ENCODE measurements at places on chromosomes 6 and 20.
A peak's percentile ranks its signal among the peaks of the same experiment; 100 is the strongest.

GRCh38 chr20:1489764-1490436, 1.3 kb downstream of the SIRPB2 start:
- no peak for DNase-seq

- DNase-seq = no peak
Measured at GRCh38 chr6:63997221-63997620, 361.6 kb downstream of the PHF3 start.

- no peak for DNase-seq
Measured at GRCh38 chr6:43045371-43045930, 8.2 kb downstream of the CUL7 start.

DNA sequence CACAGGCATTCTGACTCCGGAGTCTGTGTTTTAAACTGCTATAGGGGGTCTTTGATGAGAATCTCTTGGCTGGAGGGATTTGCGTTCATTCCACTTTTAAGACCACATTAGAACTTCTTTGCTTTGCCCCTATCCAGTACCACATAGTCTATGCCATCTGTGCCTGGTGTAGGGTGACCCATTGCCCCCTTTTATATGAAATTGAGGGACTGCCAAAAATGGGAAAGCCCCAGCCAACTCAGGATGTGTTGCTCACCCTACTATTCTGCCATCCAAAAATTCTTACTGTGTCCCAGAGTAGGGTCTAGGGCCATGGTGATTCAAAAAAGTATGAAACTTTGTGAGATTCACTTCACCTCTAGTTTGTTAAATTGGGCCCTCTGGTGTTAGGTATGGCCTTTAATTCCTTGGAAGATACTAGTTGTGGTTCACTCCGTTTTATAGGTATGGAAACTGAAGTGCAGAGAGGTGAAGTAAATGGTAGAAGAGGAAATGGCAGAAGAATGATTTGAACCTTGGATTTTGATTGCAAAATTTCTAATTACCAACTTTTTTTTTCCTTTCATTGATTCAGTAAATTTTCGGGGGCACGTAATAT, 1.4 kb downstream of the PFDN4 start:
- no peak for DNase-seq

- no peak for DNase-seq
Measured at GRCh38 chr20:37426106-37426505, 80.2 kb downstream of the SRC start.

- no peak for DNase-seq
Measured at GRCh38 chr6:152701081-152701862, 3.6 kb downstream of the MYCT1 start.

GRCh38 chr6:25205629-25206028, 73.5 kb upstream of the CARMIL1 start:
- DNase-seq = no peak

DNA sequence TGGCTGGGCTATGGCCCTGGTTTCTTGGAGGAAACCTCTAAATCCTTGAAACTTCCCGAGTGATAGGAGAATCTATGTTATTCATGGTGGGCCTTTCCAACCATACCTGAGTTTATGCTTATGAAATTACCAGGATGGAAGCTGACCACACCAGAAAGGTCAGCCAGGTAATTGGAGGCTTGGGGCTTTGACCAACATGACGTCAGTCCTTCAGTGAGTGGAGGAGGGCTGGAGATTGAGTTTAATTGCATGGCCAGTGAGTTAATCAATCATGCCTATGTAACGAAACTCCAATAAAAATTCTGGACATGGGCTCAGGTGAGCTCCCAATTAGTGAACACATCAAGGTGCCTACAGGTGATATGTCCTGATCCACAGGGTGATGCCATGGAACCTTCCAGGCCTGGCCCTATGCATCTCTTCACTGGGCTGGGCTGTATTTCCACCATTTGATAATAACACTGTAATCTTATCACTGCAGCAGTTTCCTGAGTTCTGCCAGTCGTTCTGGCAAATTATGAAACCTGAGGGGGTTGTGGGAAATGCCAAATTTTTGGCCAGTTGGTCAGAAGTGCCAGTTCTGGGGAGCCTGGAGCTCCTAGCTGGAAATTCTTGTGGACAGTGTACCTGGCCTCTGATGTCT, 106.5 kb downstream of the CDH26 start:
- no peak for DNase-seq

DNA sequence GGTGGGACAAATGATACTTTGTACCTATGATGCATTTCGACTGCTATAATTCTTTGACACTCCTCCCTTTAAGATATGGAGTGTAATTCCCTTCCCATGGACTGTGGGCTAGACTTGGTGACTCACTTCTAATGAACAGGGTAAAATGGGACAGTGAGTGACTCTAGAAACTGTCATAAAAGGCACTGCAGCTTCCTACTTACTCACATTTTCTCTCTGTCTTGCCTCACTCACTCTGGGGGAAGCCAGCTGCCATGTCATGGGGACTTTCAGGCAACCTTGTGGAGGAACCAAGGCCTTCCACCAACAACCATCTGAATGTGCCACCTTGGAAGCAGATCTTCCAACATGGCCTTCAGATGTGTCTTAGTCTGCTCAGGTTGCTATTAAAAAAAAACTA, 12.9 kb upstream of the GFOD1 start:
- no peak for DNase-seq

- DNase-seq = no peak
Measured at GRCh38 chr6:80586242-80586641, 479.8 kb downstream of the BCKDHB start.

GRCh38 chr6:167105060-167105459, 17.8 kb upstream of the CCR6 start:
- DNase-seq = no peak

DNA sequence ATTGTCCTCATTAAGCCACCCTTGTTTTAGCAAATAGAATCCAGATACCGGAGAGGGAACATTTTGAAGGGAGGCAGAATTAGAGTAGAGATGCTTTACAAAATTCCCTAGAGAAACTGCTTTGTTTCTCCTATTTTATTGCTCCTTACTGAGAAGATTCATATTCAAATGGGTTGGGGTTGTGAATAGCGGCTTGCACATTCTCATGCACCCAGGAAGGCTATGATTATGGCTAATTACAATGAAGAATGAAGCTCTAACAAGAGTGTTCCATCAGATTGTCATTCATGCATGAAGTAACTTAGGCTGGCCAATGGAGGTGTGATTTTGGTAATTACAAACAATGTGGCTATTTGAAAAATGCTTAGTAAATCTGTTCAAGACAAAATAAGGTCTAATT, 129.6 kb downstream of the PACRG start:
- no peak for DNase-seq

DNA sequence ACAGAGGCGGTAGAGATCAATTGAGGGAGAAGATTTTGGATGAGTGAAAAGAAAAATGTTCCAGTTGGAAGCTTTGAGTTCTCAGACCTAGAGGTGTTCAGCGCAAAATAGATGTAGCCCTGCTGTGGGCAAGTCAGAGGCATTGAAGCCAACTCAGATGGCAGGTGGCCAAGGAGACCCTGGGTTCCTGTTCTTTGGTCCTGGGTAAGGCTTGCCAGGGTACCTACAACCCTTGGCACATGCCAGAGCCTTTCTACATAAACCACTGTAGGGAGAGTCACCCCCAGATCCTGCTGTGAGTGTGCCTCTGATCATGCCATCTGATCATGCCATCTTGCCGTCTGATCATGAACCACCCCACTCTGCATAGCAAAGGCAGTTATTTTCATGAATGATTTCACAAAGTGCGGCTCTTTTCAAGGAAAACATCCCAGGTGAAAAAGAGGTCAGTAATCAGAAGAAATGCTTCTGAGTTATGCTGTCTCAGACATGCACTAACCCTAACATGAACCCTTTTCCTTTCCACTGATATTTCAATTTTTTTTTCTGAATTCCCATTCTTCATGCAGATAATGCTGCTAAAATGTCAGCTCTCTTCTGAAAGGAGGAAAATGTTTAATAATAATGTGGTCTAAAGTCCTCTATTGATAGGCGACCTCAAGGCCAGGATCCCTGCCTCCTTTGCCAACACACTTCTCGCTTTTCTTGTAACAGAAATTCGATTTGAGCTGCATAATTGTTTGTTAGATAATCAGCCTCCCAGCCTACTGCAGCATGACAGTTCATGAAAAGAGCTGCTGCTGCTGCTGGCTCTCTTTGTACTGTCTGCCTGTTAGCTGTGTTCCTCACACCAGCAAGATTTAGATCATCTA, 153.6 kb downstream of the MTHFD1L start:
- no peak for DNase-seq

DNA sequence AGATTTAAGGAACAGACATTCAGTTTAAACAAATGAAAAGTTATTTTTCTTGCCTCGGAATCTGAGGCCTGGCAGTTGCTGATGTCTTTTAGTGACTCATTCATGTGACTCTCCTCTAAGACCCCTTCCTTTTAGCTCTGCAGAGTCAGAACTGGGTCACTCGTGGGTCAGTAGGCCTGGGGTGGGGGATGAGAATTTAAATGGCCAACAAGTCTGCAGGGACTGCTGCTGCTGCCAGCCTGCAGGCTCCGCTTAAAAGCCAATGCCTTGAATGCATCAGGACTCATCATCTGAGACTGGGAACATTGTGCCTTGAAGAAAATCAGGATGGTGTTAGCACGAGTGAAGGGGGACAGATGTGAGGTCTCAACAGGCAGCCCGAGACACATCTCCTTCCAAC, 404.3 kb downstream of the CDH26 start:
- DNase-seq = no peak

DNA sequence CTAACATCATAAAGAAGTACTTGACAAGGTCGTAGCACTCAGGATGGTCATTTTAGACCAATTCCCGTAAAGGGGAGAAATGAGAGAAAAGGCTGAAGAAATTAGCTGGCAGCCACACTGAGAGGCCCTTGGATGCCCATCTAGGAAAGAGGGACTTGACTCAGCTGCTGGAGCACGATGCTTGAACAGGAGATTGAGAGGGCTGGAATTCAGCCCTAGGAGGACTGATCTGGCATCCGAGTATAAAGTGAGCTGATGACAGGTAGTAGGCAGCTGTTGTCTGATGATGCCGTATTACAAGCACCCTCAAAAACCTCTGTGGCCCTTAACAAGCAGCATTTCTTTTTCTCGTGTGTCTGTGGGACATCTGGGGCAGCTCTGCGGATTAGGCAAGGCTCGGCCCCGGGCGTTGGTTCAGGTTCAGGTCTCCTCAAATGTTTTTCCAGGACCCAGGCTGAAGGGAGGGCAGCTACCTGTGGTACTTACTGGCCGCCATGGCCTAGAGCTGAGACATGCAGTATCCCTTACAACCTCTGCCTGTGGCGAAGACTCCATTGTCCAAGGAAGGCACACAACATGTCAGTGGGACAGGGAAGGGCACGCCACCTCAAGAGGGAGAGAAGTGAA, 219.6 kb upstream of the SNX9 start:
- no peak for DNase-seq

DNA sequence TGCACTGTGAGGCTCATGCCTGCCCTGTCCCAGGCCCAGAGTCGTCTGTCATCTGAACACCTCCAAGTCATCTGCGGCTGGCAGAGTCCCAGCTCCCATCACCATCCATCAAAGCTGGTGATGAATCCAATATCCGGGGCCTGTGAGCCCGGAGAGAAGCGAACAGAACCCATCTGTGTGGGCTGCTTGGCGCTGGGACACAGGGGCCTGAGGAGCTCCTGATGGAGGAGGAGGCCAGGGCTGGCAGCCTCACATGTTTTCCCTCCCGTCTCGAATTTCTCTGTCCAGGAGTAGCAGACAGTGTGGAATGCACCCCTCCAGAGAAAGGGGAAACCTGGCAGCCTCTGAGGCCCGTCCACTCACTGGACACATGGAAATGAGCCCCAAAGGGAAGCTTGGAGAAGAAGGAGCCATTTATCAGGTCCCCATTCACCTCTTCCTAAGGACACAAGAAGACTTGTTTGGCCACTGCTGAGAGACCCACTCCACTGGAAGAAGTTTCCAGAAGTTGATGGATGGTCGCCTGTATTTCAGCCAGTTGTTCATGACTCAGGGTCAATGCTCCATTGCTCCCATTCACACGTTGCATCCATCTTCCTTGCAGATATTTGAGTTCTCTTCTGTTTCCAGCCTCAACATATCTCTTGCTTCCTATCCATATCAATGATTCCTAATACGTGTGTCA, 307.5 kb upstream of the SULF2 start:
- DNase-seq = no peak

GRCh38 chr6:23413327-23414050, 712.5 kb upstream of the NRSN1 start:
- DNase-seq = no peak

DNA sequence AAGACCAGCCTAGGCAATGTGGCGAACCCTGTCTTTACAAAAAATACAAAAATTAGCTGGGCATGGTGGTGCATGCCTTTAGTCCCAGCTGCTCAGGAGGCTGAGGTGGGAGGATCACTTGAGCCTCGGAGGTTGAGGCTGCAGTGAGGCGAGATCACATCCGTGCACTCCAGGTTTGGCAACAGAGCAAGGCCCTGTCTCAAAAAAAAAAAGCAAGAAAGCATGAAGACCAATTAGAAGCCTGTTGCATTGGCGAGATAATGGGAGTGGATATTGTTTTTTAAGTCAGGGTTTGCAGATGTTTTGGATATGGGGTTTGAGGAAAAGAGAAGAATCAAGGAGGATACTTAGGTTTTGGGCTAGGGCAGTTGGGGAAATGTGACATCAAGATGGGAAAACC, 5.2 kb downstream of the QRSL1 start:
- no peak for DNase-seq

DNA sequence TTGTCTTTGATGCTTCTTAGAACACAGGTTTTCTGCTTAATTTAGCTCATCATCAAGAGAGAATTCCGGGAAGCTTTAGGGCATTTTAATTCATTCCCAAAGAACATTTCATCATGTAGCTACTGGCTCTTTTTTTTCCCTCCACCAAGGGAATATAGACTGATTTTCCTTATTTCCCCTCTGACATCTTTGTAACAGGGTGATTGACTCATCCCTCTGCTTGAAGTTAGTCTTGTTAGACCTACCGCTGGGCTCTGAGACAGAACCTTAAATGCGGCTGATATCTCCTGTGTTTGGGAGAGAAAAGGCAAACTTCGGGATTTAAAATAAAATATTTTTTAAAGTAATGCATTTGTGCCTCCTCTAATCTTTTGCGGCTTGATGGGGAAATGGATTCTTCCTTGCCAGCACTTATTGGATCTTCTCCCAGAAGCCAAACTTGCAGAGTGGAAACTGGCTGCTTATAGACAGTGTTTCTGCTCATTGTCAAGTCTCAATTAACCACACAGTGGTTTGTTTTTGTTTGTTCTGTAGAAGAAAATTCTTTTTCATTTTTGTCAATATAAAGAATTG, 272.7 kb upstream of the PLCB4 start:
- no peak for DNase-seq

DNA sequence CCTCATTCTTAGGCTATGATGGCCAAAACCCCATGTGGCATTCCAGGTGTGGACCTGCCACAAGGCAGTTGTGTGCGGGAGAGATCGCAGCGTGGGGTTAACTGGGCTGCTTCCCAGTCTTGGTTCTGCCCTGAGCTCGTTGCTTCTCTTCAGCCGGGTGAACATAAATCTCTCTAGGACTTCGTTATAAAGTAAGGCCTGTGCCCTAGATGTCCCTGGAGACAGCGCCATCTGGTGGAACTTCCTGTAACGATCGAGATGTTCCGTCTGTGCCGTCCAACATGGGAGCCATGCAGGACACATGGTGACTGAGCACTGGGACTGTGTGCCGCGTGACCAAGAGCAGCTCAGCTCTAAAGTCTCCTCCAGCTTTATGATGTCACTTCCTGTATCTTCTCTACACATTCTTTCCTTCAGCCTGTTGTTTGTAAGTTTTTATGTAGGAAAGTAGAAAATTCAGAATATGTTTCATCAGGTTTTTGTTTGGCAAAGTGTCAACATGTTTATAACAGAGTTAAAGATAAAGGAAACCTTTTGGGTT, 26.8 kb upstream of the RPP40 start:
- peak; percentile 69 for DNase-seq

- no peak for DNase-seq
Measured at GRCh38 chr6:160356074-160356744, 8.0 kb downstream of the SLC22A3 start.

Data from CD4-positive, alpha-beta T cell treated with Interleukin-17A for 4 hours (primary cell).